ENCODE measurements at places on chromosomes 6 and 20.
A peak's percentile ranks its signal among the peaks of the same experiment; 100 is the strongest.

DNA sequence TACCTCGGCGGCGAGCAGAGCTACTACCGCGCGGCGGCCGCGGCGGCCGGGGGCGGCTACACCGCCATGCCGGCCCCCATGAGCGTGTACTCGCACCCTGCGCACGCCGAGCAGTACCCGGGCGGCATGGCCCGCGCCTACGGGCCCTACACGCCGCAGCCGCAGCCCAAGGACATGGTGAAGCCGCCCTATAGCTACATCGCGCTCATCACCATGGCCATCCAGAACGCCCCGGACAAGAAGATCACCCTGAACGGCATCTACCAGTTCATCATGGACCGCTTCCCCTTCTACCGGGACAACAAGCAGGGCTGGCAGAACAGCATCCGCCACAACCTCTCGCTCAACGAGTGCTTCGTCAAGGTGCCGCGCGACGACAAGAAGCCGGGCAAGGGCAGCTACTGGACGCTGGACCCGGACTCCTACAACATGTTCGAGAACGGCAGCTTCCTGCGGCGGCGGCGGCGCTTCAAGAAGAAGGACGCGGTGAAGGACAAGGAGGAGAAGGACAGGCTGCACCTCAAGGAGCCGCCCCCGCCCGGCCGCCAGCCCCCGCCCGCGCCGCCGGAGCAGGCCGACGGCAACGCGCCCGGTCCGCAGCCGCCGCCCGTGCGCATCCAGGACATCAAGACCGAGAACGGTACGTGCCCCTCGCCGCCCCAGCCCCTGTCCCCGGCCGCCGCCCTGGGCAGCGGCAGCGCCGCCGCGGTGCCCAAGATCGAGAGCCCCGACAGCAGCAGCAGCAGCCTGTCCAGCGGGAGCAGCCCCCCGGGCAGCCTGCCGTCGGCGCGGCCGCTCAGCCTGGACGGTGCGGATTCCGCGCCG is 994 bp downstream of the FOXC1 start:
- no peak for DNase-seq

- no peak for DNase-seq
Measured at GRCh38 chr20:57229490-57229889, 37.0 kb downstream of the BMP7 start.

DNA sequence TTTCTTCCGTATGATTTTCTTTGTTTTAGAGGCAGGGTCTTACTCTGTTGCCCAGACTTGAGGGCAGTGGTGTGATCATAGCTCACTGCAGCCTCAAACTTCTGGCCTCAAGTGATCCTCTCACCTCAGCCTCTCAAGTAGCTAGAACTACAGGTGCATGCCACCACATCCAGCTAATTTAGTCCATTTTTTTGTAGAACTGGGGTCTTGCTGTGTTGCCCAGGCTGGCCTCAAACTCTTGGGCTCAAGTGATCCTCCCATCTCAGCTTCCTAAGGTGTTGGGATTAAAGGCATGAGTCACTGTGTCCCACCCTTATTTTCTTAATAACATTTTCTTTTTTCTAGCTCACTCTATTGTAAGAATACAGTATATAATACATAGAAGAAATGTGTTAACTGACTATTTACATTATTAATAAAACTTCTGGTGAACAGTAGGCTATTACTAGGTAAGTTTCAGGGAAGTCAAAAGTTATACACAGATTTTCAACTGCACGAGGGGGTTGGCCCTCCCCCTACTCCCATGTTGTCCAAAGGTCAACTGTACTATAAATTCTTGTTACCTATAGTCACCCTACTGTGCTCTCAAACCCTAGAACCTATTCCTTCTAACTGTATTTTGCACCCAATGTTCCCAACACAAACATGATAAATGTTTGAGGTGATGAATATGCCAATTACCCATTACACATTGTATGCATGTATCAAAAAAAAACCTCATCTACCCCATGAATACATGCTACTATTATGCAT is 56.3 kb downstream of the PXDC1 start:
- DNase-seq, result no peak

DNA sequence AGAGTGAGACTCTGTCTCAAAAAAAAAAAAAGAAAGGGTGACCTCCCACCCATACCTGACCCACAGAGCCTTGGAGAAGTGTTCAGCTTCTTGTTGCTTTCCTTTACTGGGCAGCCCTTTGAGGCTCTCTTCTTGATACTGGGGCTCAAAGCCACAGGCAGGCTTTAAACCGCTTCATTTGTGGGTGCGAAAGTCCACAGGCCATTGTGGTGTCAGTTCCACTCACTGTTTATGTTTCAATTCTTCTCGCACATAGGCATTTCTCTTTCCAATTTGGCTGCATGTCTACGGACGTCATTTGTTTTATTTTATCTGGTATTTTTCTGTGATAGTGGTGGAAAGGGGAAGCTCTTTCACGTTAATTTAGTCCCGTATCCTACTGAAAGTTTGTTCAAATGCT is 34.6 kb downstream of the PPARD start:
- no peak for DNase-seq

GRCh38 chr6:134875367-134875766 is 74.5 kb downstream of the ALDH8A1 start:
- DNase-seq, result no peak

DNA sequence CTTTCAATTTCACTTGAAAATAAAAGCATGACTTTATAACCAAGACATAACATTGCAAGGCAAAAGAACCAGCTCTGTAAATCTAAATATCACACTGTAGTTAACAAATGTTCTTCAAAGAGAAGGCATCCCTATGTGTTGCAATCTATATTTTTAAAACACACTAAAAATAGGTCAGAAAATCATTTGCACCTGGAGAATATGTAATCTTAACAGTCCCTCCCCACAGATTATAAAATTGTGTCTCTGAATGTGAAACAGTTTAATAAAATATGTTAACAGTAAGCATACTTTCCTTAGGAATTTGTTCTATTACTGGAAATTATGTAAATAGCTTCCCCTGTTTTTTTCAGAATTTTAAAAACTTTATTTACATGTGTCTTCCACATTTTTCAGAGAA is 351.9 kb downstream of the COL12A1 start:
- no peak for DNase-seq

DNA sequence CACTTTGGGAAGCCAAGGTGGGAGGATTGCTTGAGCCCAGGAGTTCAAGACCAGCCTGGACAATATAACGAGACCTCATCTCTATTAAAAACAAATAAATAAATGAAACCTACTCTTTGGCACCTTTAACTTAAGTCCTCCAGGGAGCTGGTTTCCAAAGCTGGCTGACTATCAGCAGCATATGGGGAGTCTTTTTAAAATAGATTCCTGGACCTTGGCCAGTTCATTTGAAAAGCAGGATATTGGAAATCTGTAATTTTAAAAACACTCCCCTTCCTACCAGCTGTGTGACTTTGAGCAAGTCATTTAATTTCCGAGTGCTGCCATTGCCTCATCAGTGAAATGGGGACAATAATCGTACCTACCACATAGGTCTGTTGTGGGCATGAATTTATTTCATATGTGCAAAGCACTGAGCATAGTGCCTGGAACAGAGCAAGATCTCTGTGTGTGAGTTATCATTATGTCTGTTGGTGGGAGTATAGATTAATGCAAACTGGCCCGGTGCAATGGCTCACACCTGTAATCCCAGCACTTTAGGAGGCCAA is 40.9 kb upstream of the PTPN1 start:
- DNase-seq, result no peak

DNA sequence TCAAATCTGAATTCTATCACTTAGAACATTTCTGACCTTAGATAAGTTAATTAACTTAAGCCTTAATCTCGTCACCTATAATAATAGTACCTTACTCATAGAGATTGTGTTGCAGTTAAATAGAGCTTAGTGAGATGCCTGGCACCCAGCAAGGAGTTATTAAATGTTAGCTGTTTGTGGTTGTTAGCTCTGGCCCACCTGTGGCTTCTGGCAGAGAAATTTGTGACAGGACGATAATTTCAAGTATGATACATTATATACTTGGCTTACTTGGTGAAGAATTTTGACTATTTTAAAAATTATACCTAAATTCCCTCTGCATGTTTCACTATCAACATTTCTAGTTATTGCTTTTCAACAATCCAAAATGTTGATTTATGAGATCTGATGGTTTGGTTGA is 102.9 kb upstream of the CEP162 start:
- DNase-seq, result no peak

- no peak for DNase-seq
Measured at GRCh38 chr20:5580940-5581708, 169.1 kb upstream of the SHLD1 start.

GRCh38 chr6:38095054-38095453 is 275.5 kb downstream of the ZFAND3 start:
- peak; percentile 40 for DNase-seq

DNA sequence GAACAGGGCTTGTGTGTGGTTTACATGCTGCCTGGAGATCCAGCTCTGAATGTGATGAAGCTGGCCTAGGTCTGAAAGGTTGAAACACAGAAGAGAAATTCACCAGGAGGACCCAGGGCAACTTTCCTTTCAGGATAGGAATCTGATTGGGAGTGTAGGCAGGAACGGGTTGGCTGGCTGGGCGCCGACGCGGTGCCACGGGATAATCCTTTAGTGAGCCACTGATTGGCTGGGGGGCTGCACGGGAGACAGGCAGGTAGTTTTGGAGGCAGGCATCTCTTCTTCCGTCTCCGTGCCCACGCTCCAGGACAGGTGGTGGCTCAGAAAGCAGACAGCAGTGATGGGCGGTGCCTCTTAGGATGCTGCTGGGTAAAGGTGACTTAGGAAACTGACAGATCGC is 294.6 kb downstream of the CDH4 start:
- DNase-seq, result no peak
